ENCODE measurements at places on chromosomes 4 and X.

GRCh38 chr4:14871676-14872430, 130.4 kb upstream of the CPEB2 start:
- no peak for DNase-seq

- no peak for DNase-seq
These were observed 55.6 kb downstream of the TLL1 start for GRCh38 chr4:165928601-165929000.

DNA sequence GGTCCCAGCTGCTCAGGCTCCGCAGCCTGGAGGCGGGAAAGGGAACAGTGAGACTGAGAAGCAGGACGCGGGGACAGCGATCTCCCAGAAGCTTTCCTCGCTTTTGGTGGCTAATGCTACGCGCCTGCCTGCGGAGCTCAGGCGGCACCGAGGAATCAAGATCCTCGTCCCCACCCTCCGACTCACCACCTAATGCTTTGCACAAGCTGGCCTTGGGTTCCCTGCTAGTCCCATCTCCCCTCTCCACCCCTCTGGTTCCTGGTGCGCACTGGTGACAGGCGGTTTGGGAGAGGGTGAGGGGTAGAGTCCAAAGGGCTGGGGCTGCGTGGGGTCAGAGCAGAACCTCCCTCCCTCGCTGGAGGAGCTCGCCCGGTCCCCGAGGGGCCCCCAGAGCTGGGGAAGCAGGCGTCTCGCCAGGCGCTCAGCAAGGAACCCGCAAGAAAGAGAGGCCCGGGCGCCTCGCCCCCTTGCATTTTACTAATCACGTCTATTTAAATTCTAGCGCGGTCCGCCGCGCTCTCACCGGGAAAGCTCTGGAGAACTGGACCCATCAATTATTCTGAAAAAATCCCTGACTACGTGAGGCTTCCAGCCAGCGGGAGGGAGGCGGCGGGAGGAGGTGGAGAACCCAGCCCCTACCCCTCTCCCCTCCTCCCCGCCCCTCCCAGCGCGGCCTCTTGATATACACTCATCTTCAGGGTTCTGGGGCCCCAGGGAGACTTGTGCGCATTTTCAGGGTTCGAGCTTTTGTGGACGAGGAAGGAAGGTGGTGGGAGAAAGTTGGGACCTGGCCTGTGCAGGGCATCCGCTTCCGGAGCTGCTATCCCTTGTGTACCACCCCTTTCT, 9.1 kb downstream of the POU4F2 start:
- no peak for DNase-seq

DNA sequence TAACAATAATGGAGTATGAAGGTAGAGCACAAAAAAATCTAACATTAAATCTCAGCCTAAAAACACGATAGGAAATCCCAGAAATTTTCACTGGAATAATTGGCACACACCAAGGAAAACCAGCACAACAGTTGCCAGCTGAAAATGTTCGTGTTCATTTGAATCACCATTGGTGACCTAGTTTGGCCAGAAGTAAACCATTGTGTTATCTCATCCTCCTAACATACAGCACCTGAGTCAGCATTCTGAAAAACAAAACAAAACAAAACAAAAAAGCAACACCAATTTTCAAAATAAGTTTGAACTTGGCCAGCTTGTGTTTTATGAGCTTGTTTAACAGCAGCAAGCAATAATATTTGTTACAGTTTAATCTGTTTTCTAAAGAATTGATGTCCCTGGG, 41.1 kb downstream of the UCHL1 start:
- DNase-seq: no peak

GRCh38 chr4:88320780-88321373, 36.5 kb upstream of the PPM1K start:
- DNase-seq: peak; percentile 44

GRCh38 chr4:120207021-120207420, 140.4 kb upstream of the MAD2L1 start:
- no peak for DNase-seq

GRCh38 chrX:110671068-110671803, 124.4 kb downstream of the CHRDL1 start:
- no peak for DNase-seq

- no peak for DNase-seq
These were observed 408 bp downstream of the TET2 start for GRCh38 chr4:105147016-105147552.

- DNase-seq: no peak
These were observed 661.5 kb upstream of the FRG1 start for GRCh38 chr4:189279188-189279587.

GRCh38 chrX:3066555-3066954, 25.3 kb downstream of the ARSF start:
- DNase-seq: peak; percentile 2

DNA sequence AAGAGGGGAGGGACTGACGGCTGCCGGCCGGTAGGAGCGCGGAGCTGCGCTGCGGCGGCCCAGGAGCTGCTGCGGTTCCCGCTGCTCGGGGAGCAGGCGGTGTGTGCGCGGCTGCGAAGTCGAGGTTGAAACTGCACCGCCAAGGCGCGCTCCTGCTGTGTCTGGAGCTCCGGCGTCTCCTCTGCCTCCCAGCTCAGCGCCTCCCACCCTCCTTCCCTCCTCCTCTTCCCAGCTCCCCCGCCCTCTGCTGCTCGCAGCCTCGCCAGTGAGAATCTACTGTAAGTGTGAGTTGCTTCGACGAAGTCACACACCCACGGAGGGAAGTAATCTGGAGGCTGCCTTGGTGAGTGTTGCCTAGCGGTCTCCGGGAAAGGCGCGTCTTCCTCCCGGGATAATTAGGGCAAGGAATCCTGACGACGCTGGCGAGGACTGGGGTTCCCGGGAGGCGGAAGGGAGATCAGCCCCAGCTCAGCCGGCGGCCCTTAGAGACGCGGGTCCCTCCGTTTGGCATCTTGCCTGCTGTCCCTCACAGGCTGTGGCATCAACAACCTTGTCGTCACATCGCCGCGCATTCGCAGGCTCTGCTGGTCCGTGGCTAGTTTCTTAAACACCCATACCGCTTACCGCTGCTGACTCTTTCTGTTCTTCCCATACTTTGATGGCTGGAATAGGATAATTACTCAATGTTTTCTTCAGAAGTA, at the start of gene EPHA5:
Gene EPHA5 (minus strand): TSS at position 159 of the 701 bp plus-strand sequence. CDS start 747 bp downstream, outside the sequence.
- DNase-seq: peak; percentile 52

DNA sequence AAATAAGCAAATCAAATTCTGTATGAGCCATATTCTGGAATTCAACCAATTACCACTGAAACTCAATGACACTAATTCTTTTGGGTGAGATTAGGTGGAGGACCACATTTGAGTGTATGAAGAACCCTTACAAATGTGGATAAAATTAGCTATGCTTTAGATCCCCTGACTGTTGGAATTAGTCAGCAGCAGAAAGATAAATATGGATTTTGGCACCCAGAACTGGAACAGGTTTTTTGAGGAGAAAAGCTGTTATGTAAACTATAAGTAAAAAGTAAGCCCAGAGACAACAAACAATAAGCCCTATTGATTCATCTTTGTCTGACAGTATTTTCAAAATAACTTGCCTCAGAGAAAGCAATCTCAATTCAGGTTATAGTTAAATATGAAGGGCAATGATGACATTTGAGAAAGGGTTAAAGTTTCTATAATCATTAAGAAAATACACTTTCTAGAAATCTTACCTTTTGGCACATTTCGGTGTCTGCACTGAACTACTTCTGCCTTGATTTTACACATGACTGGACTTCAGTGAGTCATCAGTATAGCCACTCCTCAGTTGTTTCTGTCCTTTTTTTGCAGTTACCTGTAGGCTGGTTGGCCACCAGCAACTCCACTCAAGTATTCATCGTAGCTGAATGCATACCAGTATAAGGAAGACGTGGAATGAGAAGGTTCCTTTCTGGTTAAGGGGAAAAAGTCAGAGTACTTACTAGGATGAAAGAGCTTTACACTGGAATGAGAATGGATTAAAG, 80.0 kb downstream of the KCTD8 start:
- no peak for DNase-seq

- no peak for DNase-seq
These were observed 48.4 kb upstream of the PAK3 start for GRCh38 chrX:111047575-111047974.

DNA sequence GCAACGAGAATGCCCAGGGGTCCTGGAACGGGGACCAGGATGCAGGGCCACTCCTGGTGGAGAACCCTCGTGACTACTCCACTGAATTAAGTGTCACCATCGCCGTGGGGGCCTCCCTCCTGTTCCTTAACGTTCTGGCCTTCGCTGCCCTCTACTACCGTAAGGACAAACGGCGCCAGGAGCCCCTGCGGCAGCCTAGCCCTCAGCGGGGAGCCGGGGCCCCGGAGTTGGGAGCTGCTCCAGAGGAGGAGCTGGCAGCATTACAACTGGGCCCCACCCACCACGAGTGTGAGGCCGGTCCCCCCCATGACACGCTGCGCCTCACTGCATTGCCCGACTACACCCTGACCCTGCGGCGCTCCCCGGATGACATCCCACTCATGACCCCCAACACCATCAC, 24.9 kb downstream of the NLGN3 start:
- DNase-seq: no peak

- DNase-seq: no peak
These were observed 256.6 kb upstream of the NOCT start for GRCh38 chr4:138758876-138759553.

DNA sequence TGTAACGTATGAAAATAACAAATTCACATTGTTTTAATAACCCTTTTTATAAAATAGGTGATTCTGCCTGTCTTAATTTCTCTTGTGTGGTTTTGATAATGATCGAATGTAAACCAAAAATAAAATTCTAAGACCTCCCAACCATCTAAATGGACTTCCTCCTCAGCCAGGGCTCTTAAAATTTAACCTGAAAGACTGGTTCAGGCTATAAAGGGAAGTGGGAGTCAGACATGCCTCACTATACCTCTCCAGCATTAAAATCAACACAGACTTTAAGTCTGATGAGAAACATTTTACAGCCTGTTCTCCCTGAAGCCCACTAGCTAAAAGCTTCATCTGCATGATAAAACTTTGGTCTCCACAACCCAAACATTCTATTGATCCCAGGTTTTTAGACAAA, 97.6 kb upstream of the STIM2 start:
- no peak for DNase-seq

DNA sequence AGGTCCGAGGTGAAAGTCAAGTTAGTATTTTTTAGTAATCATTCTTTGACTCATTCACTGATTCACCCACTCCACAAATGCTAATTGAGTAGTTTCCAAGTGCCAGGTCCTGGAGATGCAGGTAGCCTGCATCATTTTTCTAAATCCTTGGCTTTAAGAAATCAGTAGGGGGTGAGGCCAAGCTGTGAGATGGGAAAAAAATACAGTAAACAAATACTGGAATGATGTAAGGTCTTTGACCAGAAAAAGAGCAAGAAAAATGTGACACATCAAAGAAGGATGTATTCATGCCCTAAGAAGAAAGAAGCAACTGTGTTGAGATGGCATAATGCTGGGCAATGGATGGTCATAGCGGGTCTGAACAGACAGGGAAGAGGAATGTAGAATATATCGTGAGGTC, 1386.6 kb downstream of the PCDH7 start:
- DNase-seq: no peak

DNA sequence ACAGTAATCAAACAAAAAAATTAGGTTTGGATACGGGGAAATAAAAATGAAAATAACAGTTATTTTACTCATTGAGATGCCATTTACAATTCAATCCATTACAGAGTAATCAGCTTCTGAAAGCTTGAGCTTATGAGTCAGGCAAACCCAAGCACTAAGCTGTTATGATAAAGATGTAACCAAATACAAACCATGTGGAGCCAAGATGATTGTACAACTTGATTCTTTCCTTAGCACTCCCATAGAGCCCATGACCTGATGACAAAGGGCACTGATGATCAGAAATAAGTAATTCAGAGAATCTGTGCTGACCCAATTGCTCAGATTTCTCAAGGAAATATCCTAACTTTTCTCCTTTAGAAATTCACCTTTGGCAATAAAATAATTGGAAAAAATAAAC, 40.5 kb upstream of the PRKG2 start:
- peak; percentile 72 for DNase-seq

DNA sequence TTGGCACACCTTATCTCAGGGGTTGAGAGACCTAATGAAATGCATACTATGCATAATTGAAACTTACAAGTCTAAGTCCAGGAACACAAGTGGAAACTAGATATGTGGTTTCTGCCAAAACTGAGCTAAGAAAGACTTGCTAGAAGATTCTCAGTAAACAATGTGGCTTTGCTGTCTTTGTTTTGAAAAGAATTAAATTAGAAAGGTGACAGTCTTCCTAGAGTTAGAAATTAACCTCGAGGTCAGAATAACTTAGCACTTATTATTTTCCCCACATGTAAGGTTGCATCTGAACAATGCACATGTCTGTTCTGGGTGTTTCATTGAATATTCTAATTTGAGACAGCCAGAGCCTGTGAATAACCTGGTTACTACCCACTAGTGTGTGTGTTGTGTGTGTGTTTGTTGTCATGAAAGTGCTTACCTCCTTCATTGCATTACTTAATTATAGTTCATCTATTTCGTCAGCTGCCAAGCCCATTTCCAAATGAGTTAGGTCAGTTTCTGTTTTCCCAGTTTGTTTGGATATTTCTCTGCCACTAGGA, 1.5 kb downstream of the EREG start:
- no peak for DNase-seq

- no peak for DNase-seq
These were observed 84.0 kb upstream of the BMP2K start for GRCh38 chr4:78691971-78692821.

GRCh38 chrX:34778916-34779315, 121.8 kb upstream of the TMEM47 start:
- DNase-seq: peak; percentile 36
